Nephron progenitor cell (in vitro differentiated cells): ENCODE measurements at places on chromosomes 2 and 18.

GRCh38 chr2:219595256-219595655, 2.4 kb upstream of the STK11IP start:
- no peak for DNase-seq

GRCh38 chr18:13390196-13390595, 171.6 kb downstream of the LDLRAD4 start:
- DNase-seq, result no peak

GRCh38 chr18:41576643-41577042, 378.4 kb upstream of the PIK3C3 start:
- DNase-seq, result peak; percentile 9

- peak; percentile 67 for DNase-seq
These were observed 91.2 kb downstream of the SMAD7 start for GRCh38 chr18:48859311-48860268.
